ENCODE measurements at places on chromosomes 16 and 17.

DNA sequence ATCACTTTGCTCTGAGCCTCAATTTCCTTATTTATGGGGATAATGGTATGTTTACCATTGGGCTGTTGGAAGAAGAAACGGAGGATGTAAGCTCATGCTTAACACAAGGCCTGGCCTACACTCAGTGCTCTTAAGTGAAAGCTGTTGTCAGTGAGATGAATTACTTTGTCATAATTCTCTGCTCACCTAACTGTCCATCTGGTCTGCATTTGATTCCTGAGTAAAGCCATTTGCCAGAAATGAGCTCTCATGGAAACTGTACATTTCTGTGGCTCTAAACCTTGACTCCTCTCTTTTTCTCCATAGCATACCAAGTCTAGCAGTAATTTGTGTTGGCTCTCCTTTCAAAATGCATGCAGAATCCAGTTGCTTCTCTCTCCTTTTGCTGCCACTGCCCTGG, 445.7 kb downstream of the UTP18 start:
- no peak for DNase-seq

GRCh38 chr16:354291-354881, 1.9 kb upstream of the AXIN1 start:
- DNase-seq: no peak

DNA sequence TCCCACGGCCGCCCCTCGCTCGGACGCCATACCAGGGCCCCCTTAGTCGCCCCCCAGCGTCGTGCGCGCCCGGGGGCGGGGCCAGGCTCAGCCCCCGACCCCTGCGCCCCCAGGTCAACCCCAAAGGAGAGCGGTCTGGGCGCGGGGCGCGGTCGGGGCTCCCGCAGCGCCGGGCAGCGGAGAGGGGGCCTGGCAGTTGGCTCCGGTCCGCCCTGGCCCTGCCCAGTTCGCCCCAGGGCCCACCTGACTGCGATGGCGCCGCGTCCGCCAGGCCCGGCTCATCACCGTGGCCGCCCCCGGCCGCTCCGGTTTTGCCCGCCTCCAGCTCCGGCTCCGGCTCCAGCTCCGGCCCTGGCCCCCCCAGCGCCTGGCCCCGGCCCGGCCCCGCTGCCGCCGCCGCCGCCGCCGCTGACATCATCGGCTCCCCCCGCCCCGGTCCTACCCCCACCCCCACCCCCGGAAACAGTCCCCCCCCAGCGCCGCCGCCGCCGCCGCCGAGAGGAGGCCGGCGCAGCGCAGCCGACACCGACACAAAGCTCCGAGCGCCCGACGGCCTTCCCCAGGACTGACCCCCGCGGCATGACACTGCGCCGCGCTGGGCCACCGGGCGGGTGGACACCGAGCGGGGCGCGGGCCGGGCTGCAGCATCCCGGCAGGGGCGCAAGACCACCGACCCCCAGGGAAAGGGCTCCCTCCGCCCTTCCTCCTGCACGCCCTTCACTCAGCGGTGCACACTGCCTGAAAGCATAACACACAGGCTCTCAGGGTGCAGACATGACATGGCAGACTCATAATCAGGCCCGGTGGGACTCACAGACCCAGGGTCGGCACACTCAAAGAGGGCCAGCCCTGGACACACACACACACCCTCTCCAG, at the start of gene ZBTB4:
TSS of gene ZBTB4 (minus strand) at position 419 of the 876 bp plus-strand sequence. CDS start 12,830 bp downstream, outside the sequence.
- DNase-seq: peak; percentile 49

DNA sequence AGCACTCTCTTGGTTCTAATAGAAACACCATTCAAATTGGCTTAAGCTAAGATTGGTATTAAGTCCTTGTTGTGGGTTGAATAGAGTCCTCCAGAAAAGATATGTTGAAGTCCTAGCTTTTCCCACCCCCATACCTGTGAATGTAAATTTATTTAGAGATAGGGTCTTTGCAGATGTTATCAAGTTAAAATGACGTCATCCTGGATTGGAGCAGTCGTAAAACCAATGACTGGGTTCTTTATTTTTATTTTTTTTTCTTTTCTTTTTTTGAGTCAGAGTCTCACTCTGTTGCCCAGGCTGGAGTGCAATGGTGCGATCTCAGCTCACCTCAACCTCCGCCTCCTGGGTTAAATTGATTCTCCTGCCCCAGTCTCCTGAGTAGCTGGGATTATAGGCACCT, 658.6 kb upstream of the RBFOX1 start:
- DNase-seq: no peak

- DNase-seq: no peak
Measured at GRCh38 chr16:2025251-2025650, 1.5 kb upstream of the NHERF2 start.

Data from stimulated activated CD8-positive, alpha-beta memory T cell treated with anti-CD3 and anti-CD28 coated beads, Interleukin-7, amount 100 ng/mL, for 1 hour (primary cell).